DMS79 (cell line): ENCODE measurements at places on chromosomes 6 and 20.

- DNase-seq, result no peak
Measured at GRCh38 chr6:28407401-28407800, 7.9 kb upstream of the ZSCAN12 start.

DNA sequence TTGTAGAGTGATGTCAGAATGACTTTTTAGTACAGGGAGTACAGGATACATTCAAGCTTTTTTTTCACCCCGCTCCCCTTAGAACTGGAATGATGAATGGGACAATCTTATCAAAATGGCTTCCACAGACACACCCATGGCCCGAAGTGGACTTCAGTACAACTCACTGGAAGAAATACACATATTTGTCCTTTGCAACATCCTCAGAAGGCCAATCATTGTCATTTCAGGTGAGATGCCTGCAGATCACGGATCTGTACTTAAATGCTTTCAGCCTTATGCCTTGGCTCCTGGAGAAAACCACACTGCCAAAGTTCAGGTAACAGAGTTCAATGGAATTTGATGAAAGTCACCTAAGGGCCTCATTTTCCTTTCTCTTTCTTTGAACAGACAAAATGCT is 8.5 kb downstream of the TNFAIP3 start:
- DNase-seq, result no peak

DNA sequence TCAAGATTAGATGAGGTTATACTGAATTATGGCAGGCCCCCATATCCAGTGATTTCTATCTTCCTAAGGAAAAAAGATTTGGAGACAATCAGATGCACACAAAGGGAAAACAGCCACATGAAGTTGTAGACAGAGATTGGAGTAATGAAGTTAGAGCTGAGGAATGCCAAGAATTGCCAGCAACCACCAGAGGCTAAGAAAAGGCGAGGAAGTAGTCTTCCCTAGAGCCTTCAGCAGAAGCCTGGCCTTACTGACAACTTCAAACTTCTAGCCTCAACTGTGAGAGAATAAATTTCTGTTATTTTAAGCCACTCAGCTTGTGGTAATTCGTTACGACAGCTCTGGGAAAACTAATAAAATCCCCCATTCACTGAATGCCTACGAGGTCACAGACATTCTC is 473.9 kb downstream of the COL12A1 start:
- no peak for DNase-seq

- DNase-seq, result no peak
Measured at GRCh38 chr20:20677186-20677585, 35.3 kb downstream of the RALGAPA2 start.

GRCh38 chr20:33443006-33443511 is 504 bp downstream of the SNTA1 start:
- no peak for DNase-seq

- DNase-seq, result no peak
Measured at GRCh38 chr20:5834436-5835005, 84.3 kb downstream of the SHLD1 start.

- DNase-seq, result no peak
Measured at GRCh38 chr6:116376149-116376548, 5.4 kb downstream of the DSE start.

DNA sequence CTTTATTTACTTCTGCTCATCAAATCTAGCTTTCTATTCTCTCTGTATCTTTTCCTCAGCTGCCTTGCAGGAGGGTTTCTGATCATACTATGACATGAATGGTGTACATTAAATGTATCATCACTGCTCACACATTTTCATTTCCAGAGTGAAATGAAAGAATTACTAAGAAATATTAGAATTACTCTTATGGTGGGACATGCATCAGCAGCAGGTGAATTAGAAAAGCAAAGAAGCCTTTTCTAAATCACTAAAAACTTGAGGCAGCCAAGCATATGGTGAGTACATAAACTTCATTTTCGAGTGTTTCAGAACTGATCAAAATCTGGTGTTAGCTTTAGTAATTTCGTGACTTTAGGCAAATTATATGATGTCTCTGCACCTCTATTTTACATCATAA is 23.6 kb downstream of the IL17A start:
- no peak for DNase-seq

DNA sequence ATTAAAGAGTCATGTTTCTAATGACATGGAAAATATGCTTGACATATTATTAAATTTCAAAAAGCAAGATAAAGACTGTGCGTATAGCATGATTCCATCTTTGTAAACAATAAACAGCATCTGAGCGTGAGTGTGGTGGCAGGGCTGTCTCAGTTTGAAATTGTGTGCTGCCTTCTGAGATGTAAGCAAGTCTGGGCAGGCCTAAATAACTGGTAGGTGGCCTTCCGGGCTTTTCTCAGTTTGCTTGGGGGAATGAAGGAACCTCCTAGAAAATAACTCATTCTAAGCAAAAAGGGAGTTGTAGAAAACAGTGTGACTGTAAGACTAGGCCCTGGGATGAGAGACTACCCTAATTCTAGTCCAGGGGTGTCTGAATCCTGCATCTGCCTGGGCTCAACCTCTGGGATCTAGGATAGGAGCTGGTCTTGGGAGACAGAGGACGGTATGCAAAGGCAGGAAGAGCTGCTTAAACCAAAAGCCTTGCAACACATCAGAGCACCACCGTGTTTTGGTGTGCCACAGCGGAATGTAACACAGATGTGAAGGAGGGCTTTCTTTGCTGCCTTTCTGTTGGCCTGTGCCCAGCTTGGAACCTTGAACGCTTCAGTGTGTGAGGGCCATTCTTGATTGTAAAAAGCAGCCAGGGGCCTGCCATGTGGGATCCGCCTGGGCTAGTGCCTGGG is 63.5 kb upstream of the L3MBTL3 start:
- DNase-seq, result no peak
